NCI-H1048 (cell line): ENCODE measurements at places on chromosomes 13 and 19.

DNA sequence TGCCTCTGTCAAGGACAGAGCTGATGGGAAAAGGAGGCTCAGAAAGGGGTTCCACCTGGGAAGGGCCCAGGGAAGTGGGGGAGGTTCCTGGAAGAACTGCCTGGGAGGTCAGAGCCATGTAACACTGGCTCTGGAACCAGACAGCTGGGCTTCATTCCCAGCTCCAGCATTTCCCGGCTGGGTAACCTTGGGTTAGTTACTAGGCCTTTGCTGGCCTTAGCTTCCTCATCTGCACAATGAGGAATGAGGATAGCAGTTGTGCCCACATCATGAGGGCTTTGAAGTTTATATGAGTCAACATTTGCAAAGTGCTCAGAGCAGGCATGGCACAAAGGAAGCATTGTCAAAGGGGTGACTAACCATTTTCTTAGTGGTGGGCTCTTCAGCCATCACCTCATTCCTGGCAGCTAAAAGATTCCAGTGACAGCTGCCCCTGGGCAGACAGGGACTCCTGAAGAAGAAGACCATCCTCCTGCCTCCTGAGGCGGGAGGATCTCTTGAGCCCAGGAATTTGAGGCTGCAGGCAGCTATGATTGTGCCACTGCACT, 1.7 kb upstream of the DNAJB1 start:
- DNase-seq = no peak

DNA sequence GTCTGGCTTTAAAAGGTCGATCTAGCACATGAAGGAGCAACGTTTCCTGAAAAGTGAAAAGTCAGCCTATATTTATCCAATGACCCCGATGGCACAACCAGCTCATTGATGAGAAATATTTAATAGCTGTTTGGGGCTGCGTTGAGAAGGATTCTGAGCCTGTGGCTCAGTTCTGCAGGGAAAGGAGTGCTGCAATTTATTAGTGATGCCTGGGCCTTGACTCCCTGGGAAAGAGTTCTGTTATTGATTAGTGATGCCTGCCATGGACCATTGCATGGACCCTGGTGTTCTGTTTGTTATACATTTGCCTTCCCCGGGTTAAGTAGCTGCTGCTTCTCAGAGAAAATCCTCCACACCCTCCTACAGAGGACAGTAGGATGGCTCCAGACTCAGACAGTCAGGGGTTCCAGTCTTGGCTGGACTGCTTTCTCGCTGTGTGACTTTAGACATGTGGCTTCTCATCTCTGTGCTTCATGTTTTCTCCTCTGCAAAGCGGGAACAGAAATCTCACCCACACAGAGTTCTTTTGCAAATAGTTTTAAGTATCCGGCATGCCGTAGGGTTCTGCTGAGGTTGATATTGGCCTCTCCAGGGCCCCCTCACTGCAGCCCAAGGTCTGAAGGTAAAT, 17.7 kb upstream of the PTPRS start:
- DNase-seq = no peak

DNA sequence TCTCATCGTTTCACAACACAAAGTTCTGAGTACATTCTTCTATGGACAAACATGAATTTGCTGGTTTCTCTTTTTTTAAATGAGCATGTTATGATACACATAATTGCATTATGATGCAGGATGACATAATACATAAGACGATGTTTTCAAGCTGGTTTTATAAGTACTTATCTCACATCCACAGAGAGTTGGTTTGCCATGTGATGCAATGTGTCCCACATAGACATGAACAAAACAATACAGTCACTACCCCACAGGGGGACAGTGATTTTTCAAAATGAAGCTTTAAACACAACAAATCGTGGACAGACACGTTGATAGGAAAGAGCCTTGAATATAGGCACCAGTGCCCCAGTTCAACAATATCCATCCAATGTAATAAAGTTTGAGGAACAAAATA, 447.1 kb downstream of the KLF12 start:
- no peak for DNase-seq

- DNase-seq = no peak
These were observed 16.2 kb downstream of the AKAP8L start for GRCh38 chr19:15402411-15403150.

GRCh38 chr19:30760014-30760413, 387.8 kb downstream of the ZNF536 start:
- no peak for DNase-seq

DNA sequence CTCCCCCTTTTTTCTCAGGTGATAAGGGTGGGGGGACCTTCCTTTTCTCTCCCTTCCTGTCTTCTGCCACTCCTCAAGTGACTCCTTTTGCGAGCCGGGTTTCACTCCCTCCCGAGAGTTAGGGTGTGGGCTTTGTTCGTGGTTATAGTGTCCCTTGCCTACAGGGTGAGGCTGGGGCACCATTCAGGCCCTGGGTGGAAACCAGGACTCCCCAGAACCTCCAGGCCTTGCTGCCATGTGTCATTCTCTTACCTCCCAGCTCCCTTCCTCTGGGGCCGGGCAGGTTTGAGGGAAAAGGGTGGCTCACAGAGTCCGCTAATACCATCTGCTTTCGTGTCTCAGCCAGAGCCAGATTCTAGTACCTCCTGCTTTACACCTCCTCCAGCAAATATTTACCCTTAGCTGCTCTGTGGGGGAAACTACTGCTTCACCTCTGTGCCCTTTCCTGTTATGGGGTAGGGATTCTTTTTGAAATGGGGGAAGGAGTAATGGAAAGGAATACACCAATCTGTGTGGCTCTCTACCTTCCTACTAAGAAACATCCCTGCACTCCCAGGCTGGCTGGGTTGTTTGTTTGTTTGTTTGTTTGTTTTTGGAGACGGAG, 2.8 kb downstream of the ACTN4 start:
- DNase-seq = no peak

- no peak for DNase-seq
These were observed 11.9 kb downstream of the PSMC4 start for GRCh38 chr19:39982883-39983282.

GRCh38 chr13:37340901-37341670, 235.6 kb upstream of the CSNK1A1L start:
- DNase-seq = no peak

- no peak for DNase-seq
These were observed 5.9 kb downstream of the NANOS3 start for GRCh38 chr19:13882836-13883235.

GRCh38 chr19:39341129-39341718, 997 bp upstream of the SAMD4B start:
- no peak for DNase-seq

GRCh38 chr19:46407856-46408663, 5.3 kb downstream of the CCDC8 start:
- no peak for DNase-seq

DNA sequence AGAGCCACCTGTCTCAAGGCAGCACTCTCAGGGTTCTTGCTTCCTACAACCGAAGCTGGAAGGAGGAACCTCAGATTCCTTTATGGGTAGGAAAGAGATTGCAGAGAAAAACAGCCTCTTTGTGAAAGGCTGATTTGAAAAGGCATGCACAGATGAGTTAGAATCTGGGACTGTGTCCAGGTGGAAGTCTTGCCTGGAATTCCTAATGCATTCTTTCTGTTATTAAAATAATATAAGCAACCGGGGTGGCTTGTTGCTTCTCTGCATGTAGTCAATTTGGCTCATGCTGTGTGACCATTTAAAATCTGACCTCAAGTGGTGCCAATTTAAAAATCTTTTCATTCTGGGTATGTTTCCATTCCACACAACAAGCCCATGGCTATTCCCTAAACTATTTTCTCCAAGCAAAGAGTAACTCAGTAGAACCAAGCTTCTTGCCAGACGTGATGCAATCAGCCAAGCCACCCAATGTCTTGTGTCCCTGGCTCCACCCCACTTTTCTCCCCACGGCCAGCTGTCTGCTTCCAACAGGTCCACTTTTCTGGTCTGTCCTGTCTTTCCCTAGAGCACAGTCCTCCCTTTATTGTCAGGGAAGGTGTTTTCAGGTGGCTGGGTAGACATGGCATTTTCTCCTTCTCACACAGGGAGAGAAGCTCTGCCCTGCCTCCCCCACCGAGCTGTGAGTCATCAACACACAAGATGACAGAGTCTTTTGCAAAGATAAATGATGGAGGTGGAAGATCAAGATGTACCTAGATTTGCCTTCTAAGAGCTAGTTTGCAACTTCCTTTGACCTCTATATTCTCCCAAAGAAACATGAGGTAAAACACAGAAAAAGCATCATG, 394.3 kb downstream of the FOXO1 start:
- no peak for DNase-seq

- no peak for DNase-seq
These were observed 129.0 kb downstream of the IRS2 start for GRCh38 chr13:109657395-109657794.

GRCh38 chr13:33016414-33017322, at the start of gene KL:
Gene KL (plus strand): TSS chr13:33016423. CDS start chr13:33016441, 18 bp downstream.
- DNase-seq = no peak
